ENCODE measurements at places on chromosomes 7 and 10.

DNA sequence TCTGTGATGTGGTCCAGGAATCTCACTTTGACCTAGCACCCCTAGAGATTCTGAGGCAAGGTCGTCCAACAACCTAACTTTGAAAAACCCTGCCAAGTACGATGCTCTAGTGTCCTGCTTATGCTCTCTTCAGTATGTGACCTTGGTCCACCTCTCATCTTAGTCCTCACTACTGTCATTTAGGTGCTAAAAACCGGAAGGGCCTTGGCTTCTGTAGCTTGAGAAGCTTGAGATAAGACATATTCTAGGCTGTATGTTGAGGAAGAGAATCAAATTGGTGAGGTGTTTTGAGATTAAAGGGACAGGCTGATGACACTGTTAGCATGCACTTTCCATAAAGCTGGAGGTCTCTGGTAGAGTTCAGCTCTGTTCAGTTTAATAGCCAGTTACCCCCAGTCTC is 57.0 kb upstream of the MTPN start:
- DNase-seq: no peak

DNA sequence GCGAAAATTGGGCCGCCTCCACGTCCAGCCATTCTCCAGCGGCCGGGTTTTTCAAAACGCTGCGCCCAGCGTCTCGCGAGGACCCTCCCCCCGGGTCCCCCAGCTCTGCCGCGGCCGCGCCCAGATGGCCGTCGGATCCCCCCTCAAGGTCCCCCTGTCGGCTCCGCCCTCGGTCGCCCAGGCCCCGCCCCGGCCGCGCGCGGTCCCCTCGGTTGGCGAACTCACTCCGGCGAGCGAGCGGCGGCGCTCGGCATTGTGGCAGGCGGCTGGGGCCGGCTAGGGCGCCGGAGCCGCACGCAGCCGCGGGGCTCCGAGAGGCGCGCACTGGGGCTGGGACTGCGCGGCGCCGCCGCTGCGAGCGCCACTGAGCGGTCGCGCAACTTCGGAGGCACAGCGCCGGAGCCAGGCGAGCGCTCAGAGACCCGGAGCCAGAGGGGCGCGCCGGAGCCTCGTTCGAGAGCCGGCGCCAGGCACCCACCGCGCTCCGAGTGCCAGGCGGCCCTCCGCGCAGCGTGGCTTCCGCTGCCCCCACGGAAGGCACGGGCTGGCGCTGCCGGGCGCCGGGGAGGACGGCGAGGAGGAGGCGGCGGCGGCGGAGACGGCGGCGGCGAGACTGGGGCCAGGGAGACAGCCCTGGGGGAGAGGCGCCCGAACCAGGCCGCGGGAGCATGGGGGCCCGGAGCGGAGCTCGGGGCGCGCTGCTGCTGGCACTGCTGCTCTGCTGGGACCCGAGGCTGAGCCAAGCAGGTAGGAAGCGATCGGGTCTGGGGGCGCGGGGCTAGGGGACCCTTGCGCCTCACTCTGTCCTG is at the start of gene UNC5B:
UNC5B (plus strand) TSS at position 253 of the 809 bp plus-strand sequence; CDS start at position 669, 416 bp downstream.
- peak; percentile 48 for DNase-seq

DNA sequence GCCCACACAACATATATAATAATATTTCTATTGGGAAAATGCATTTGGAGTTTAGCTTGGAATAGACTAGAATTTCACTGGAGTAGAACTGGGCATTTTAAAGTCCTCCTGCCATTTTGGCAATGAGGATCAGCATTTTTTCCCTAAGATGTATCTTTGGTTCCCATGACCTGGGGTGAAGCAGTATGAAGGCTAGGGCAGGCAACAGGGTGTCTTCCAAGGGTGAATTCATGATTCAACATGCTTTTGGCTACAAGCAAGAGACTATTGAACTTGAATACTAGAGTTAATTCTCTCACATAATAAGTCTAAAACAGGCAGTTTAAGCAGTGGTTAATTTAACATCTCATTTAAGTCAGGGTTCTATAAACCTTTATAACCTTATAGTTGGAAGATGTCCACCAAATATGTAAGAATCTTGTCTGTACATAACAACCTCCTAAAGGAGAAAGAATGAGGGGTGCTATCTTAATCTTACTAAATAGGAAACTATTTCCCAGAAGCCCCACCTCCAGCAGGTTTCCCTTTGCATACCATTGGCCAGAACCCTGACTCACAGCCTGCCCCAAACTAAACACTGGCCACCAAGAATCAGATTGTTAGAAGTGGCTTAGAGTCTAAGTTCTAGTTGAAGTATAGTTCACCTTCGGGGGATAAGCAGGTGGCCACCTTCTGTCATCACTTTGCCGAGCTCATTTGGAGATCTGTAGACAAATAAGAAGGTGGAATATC is 96.0 kb upstream of the PRPS1L1 start:
- DNase-seq: no peak

DNA sequence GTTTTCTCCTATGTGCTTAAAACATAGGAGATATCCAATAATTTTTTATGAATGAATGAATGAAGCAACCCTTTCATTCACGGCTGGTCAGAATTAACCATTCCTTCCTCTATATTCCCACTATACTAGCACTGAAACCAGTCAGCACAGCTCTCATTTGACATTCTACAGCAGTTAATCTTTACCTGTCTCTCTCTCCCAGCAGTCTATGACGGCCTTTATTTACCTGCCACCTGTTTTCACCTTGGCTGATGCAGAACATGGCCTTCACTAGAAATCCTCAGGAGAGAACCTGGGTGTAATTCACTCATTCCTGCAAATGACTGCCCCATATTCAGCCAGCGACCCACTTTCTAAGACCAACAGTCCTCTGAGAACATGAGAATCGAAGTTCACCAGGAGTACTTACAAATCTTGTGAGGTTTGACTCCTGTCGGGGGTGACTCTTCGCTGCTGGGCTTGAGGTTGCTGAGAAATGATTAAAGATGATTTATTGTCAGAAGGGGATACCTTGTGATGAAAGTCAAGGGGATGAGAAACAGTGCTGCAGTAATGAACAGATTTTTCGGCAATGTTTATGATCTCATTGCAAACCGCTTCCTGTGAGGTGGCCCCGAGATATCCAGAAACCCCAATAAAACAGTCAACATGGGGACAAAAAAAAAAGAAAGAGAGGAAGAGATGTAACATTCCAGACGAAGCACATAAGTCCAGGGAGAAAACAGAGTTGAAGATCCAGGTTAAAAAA is 30.9 kb upstream of the PDLIM1 start:
- DNase-seq: no peak

DNA sequence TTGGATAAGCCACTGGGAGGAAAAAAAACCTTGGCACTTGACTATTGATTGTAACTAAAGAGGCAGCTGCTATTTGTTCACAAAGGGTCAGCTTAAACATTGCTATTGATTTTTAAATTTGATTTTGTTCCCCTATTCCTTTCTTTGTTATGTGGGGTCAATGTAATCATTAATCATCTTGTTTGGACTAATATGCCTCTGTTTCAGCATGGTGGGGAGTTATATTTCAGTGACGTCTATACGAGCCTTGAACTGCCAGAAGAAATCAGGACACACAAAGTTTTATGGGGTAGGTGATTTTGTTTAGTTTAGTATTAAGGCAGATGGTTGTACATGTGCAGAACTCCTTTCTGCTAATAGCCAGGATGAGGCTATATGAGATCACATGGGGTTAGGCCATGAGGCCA is 7.5 kb downstream of the AS3MT start:
- DNase-seq: no peak

DNA sequence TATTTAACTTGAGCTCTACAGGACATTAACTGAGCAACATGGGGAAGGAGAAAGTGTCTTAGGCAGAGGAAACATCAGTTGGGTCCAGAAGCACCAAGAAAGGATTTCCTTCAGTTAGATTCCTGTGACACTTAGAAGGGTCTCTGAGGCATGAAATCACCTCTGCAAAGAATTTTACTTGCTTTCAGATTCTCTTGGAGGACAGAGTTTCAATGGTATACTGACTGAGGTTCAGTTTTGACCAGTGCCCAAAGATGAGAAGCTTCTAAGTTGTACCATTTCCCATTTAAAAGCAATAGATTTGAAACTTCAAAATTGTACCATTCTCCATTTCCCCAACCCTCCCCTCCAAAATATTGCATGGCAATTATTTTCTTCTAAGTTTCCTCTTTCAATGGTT is 102.4 kb downstream of the CHCHD3 start:
- no peak for DNase-seq

GRCh38 chr10:118272149-118272721 is 69.9 kb downstream of the FAM204A start:
- no peak for DNase-seq

- no peak for DNase-seq
Measured at GRCh38 chr10:75335983-75336382, 65.6 kb downstream of the ZNF503 start.

- DNase-seq: no peak
Measured at GRCh38 chr10:44947371-44948152, 12.0 kb upstream of the RASSF4 start.

DNA sequence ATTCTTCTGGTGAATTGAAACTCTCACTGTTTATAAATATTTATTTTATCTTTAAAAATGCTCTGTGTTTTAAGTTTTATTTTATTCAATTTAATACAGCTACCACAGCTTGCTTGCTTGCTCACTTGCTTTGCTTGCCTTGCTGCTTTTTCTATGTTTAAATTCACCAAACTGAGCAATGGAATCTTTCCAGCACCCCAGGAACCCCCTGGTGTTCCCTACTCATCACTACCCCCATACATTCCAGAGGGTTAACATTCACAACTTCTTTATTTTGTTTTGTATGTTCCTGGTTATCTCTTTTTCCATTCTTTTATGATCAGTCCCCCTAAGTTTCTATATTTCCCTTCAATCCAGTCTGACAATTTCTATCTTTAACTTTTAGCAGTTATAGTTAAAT is 166.5 kb upstream of the COL1A2 start:
- no peak for DNase-seq

- DNase-seq: peak; percentile 10
Measured at GRCh38 chr10:21406595-21407193, 118.8 kb downstream of the SKIDA1 start.

GRCh38 chr7:90413185-90413528 is 9.9 kb downstream of the CLDN12 start:
- no peak for DNase-seq
